ENCODE measurements at places on chromosomes 16 and 17.

GRCh38 chr17:50532452-50533024 lies at the start of gene EPN3:
EPN3 (plus strand) TSS chr17:50532735; CDS start chr17:50536557, 3,822 bp downstream.
- DNase-seq = no peak

DNA sequence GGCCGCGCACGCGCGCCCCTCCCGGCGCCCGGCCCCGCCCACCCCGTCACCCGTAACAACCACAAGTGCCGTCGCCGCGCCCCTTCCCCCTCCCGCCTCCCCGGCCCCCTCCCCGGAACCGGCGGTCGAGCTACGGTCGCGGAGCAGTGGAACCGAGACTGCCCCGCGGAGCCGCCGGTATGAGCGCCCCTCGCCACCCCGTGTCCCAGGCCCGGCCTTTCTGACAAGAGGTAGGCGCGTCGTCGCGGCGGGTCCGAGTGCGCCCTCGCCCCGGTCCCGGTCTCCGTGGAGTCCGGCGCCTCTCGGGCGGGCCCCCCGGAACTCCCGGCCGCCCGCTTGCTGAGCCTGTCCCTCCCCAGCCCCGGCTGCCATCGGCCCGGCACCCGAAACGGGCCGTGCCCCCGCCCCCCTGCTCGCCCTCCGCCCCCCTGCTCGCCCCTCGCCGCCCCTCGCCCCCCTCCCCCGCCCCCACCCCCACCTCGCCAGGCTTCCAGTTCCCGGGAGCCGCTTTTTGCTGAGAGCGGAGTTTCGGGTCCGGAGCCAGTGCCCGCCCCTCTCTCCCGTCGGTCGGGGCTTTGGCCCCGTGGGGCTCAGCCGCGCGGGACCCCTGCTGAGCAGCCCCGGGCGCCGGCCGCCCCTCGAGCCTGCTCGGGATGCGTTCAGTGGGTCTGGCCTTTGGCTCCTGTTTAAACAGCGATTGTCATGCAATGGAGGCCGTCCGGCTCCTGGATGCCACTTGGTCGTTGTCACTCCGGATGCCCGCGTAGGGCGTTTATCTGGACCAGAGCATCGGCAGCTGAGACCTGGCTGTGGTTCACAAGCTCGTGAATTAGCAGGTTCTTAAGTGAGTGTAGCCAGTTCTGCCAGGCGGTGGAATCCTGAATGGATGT lies at the start of gene SEC14L1:
Gene SEC14L1, plus strand, starts transcription at position 92 of the 890 bp plus-strand sequence. CDS start 2,628 bp downstream, outside the sequence.
- peak; percentile 21 for DNase-seq

DNA sequence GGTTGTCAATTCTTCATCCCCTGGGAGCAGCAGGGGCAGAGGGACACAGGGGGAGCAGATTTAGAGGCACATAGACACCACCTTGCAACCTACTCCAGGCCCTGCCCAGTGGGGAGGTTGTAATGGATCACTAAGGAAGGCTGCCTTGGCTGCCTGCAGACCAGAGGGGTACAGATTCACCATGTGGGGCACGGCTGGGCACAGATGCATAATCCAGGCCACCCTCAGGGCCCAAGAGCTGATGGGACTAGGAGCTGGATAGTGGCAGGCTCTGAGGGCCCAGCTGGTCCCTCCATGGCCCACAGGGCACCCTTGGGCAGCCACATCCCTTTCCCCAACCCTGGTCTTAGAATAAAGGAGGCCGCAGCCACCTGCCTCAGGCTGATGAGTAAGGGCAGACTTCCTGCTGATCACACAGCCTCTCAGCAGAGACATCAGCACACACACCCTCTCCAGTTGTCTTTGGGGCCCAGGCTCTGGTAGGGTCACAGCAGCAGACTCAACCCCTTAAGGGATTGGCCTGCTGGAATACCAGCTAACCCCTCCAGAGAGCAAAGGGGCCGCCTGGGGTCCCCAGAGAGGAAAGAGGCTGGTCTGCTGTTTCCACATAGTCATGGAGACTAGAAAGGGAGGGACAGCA lies 224.9 kb downstream of the GSG1L start:
- DNase-seq = no peak

GRCh38 chr17:53032861-53033271 lies 789.9 kb upstream of the KIF2B start:
- DNase-seq = no peak

GRCh38 chr16:14300705-14301168 lies 229.6 kb downstream of the MRTFB start:
- DNase-seq = no peak

DNA sequence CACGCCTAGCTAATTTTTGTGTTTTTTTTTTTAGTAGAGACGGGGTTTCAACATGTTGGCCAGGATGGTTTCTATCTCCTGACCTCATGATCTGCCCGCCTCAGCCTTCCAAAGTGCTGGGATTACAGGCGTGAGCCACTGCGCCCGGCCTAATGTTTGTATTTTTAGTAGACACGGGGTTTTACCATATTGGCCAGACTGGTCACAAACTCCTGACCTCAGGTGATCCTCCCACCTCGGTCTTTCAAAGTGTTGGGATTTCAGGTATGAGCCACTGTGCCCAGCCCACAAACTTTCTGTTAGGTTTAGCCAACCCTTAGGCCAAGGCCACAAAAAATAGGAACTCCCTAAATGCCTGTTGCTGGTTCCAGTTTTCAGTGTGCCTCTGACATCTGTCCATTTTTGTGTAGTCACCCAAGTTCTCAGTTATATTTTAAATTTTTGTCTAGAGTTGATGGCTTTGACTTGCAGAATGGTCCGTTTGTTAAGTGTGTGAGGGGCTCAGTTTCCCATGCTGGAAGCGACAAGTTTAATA lies 12.7 kb downstream of the CCL16 start:
- DNase-seq = no peak

GRCh38 chr17:81480140-81481072 lies 32.2 kb downstream of the ACTG1 start:
- DNase-seq = no peak

GRCh38 chr17:45052052-45052772 lies 780 bp upstream of the DCAKD start:
- DNase-seq = peak; percentile 26

DNA sequence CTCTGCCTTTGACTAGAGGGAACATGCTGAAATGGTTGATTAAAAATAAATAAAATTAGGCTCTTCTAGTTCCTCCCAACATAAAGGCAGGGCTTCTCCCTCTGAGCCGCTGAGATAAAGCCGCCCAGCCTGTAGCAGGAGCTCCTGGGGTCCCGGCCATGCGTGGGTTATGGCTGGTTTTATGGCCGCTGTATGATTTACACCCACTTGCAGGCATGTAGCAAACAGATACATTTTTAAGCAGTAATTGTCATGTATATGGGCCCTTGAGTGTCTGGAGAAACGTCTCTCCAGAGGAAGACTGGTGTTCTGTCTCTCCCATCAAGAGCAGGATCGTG lies 201.0 kb upstream of the TNRC6C start:
- no peak for DNase-seq

- DNase-seq = no peak
These were observed 90.5 kb upstream of the SOX9 start for GRCh38 chr17:72030067-72030899.

GRCh38 chr17:78637146-78637545 lies 60.0 kb upstream of the DNAH17 start:
- DNase-seq = no peak

- no peak for DNase-seq
These were observed 111.8 kb upstream of the NOG start for GRCh38 chr17:56481659-56482058.

- no peak for DNase-seq
These were observed 6.0 kb downstream of the ERBB2 start for GRCh38 chr17:39705786-39706348.

DNA sequence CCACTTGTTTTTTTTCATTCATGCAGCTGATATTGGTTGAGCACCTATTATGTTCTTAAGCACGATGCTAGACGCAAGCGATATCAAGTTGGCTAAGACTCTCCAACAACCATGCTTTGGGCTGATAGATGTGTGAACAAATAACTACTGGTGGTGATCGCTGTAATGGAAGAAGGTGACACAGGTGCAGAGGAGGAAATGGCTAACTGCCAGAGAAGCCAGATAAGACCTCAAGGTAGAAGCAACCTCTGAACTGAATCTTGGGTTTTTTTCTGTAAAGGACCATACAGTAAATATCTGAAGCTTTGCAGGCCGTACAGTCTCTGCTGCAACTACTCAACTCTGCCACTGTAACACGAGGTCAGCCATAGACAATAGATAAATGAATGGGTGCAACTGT lies 97.9 kb downstream of the C17orf67 start:
- DNase-seq = no peak

DNA sequence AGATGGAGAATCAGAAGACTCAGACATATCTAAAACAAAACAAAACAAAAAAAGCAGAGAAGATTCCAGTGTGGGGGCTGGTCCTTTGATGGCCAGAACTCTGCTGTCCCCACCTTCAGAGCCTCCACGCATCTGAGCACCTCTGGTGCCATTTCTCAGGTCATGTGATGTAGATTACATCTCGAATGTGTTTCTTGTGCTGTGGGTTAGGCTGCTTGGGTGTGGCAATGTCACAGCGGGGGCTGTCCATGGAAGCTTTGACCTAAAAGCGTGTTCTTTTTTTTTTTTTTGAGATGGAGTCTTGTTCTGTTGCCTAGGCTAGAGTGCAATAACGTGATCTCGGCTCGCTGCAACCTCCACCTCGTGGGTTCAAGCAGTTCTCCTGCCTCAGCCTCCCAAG lies 51.2 kb downstream of the PLD6 start:
- DNase-seq = no peak

- no peak for DNase-seq
These were observed 229.8 kb downstream of the KATNIP start for GRCh38 chr16:27779641-27780164.

DNA sequence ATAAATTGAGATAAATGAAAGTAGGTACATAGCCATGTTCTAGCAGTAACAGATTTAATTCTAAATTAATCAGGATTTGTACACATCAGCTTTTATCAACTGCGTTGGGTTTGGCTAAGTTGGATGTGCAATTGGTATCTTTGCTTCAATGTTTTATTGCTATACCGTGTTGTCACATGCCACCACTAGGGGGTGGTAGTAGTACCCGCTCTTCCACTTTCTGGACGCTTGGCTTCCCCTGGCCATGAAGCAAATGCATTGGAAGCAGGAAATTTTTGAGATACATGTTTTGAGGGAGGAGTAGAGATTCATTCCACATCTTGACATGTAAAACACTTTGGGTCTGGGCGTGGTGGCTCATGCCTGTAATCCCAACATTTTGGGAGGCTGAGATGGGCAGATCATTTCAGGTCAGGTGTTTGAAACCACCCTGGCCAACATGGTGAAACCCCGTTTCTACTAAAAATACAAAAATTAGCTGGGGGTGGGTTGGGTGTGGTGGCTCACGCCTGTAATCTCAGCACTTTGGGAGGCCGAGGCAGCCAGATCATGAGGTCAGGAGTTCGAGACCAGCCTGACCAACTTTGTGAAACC lies 58.6 kb downstream of the EMP2 start:
- DNase-seq = peak; percentile 45

GRCh38 chr16:87241137-87241771 lies 75.9 kb downstream of the C16orf95 start:
- no peak for DNase-seq

GRCh38 chr16:72094266-72094610 lies 591 bp downstream of the DHX38 start:
- peak; percentile 36 for DNase-seq

DNA sequence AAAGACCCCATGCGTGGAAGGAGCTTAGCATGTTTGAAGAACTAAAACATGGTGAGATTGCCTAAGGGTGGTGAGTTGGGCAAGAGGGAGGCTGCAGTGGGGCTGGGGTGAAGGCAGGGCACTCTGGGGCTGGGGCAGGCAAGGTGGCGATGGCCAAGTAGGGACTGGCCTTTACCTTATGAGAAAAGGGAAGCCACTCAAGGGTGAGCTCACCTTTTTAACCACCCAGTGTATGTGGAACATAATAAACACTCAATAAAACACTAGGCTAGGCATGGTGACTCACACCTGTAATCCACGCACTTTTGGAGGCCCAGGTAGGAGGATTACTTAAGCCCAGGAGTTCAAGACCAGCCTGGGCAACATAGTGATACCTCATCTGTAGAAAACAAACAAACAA lies 37.7 kb downstream of the LYRM9 start:
- no peak for DNase-seq

GRCh38 chr17:6608321-6608720 lies 32.2 kb downstream of the KIAA0753 start:
- no peak for DNase-seq

GRCh38 chr17:51375771-51376170 lies 115.4 kb downstream of the UTP18 start:
- no peak for DNase-seq

DNA sequence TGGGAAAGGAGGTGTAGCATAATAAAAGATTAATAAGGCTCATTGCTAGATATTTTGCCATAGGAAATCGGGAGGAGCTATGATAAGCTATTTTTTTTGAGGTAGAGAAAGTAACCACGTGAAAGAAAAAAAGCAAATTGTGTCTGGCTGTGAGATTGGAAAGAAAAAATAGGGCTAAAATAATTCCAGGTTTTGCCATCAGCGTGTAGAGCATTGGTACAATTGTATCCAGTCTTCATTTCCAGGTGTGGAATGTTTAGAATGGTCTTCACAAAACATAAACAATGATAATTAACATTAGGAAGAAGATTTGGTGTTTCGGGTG lies 1.1 kb downstream of the TANC2 start:
- no peak for DNase-seq

- DNase-seq = no peak
These were observed 181.4 kb downstream of the ENGASE start for GRCh38 chr17:79255926-79256585.

DNA sequence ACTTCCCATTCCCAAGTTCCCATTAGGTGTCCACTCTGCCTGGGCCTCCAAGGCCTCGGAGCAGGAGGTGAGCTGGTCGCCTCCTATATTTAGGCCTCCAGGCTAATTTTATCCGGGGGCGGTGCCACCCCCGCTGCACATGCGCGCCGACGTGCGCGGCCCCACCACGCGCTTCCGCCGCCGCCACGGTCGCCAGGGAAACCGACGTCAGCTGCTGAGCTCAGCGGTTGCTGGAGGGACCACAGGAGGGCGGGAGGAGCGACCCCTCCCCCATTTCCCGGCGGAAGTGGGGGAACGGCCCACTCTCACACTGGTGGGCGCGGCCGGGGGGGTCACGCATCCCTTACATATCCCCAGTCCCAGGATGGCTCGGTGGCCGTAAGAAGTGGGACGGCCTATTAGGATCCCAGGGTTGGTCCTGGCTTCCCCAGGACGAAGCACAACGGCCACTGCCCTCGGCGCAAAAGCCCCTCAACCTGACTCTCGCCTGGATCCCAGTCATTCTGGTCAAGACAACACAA lies 1.0 kb downstream of the PER1 start:
- peak; percentile 77 for DNase-seq

- DNase-seq = no peak
These were observed 295.3 kb downstream of the SOX9 start for GRCh38 chr17:72416054-72416675.

DNA sequence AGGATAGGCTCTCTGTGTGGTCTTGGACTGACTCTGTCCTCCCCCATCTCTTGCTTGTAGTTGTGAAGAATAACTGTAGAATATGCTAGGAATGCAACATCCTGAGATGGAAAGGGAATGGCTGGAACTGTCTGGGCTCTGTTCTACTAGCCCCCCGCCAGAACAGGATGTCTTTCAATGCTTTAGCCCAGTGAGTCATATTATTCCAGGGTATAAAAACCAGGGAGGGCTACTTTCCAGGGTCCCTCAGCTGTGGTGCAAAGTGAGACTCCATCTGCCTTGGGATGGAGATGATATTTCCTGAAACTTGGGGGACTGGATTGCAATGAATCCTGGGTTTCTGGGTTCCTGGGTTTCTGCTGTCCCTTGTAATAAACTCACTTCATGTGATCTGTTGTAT lies 32.1 kb downstream of the HYDIN start:
- DNase-seq = no peak

GRCh38 chr17:1898332-1898731 lies 68.5 kb downstream of the RPA1 start:
- no peak for DNase-seq

Measured in stimulated activated CD4-positive, alpha-beta T cell treated with anti-CD3 and anti-CD28 coated beads, Interleukin-2, amount 100 ng/mL, for 48 hours (primary cell).